Urinary bladder (tissue), 4 donors: ENCODE measurements at places on chromosomes 5 and 9.

GRCh38 chr9:94821098-94821887, 94.8 kb downstream of the AOPEP start:
- no peak for DNase-seq

- no peak for DNase-seq
Measured at GRCh38 chr9:18256568-18256967, 217.4 kb upstream of the ADAMTSL1 start.

DNA sequence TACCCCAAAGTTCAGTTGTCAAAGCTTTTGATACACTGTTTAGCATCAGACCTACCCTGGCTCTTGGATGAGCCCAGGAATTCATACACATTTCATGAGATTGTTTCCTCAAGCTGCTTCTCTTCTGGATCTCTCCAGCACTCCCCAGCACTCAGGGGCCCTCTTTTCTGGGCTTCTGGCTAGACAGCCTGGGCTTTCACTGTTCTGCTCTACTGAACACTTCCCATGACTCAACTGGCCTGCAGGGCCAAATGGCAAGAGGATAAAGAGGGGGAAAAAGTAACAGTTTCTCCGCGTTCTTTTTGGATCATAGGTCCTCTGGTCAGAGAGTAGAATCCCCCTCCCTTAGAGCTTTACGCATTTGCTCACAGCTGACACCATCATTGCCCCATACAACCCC, 20.9 kb upstream of the LURAP1L start:
- no peak for DNase-seq

GRCh38 chr9:106596984-106597383, 266.0 kb upstream of the ZNF462 start:
- DNase-seq = no peak

- DNase-seq = no peak
Measured at GRCh38 chr5:80930940-80931339, 29.2 kb upstream of the RASGRF2 start.

DNA sequence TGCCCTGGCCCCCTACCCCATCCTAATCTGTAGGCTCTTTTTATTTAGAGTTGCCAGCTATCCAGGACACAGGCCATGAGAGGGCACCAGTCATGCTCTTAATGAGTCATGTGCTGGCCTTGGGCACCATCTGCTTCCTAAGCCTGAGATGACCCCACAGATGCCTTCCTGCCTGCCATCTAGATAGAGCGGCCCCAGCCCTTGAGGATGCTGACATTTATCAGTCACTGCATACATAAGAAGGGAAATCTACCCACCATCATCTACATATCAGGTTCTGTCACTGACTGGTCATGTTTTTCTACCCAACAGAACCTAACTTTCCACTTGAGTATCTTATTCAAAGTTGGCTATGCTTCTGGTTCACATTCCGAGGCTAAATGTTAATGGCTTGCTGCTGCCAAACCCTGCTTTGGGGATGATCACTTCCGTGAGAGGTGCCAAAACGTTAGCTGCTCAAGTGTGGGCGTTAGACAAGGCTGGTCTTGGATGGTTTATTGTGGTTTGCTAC, 49.9 kb upstream of the TTC23L start:
- DNase-seq = no peak

- no peak for DNase-seq
Measured at GRCh38 chr9:109473329-109473728, 24.8 kb downstream of the PTPN3 start.

DNA sequence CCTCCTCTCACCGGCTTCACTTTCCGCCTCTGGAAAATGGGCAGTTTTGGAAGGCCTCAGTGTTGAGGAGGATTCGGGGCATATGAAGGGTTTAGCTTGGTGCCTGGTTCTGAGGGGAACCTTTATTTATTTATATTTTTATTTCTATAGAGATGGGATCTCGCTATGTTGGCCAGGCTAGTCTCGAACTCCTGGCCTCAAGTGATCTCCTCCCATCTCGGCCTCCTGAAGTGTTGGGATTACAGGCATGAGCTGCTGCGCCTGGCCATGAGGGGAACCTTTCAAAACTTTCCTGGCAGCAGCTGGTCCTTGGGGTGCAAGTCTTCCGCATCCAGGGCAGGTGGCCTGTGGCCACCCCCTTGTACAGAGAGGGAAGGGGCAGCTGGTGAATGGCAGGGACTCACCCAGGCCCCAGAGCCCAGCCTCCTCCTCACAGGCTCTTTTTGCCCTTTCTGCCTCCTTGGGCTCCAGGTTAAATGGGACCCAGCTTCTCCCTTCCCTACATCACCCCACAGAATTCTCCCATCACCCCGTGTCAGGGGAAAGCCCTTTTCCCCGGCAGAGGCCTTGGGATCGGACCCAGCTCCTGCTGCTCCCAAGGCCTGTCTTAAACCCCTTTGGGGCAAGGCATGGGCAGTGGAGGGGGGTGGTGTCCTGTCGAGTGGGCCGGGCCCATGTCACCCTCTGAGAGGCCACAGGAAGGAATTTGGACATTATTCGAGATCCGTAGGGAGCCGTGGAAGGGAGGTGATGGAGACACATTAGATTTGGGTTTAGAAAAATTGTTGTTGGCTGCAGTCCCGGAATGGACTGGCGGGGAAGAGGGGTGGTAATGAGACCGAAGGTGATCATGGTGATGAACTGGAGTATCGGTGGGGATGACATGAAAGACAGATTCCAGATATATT, 5.9 kb downstream of the NCS1 start:
- DNase-seq = no peak

DNA sequence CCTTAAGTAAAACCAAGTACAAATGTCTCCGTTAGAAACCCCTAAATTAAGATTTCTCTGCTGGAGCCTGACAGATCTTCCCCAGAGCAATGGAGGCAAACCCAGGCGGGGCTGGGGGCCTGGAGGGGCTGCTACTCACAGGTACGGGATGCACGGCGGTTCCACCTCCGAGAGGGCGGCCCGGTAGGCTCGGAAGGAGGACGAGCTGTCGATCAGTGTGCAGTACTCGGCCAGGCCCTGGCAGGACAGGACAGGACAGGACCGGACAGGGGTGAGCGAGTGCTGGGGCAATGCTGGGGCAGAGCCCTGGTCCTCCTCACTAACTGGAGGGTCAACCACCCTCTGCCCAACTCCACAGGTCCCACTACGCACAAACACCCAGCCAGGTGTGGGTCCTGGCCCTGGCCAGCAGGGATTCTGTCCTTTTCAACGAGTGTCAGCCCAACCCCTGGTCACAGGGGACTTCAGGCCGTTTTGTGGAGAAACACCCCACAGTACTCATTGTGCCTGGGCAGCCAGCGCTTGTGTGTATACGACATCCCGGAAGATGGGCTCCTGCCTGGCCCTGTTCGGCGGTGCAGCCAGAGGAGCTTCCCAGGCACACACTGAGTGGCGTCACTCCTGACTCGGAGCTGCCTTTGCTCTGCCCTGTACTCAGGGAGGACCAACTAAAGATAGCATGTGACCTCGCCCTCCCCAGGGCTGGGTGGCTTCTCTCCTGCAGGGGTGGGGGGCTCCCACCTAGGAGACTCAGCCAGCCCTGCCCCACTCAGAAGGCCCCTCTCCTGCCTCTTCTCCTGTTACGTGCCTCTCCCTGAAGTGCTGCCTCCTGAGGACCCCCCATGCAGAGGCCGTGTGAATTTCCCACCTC, 37.4 kb downstream of the PRRT1B start:
- no peak for DNase-seq

DNA sequence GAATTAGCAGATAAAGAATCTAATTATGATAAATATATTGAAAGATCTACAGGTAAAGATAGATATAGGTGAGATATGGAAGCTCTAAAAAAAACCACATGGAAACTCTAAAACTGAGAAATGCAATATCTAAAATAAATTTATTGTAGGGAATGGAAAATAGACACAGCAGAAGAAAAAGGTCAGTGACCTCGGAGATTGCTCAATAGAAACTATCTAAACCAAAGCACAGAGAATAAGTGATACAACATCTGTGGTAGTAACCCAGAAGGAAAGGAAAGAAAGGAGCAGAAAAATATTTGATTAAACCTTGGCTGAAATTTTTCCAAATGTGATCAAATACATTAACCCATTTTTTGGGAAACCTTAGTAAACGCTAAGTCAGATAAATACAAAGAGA, 43.1 kb upstream of the GLIPR2 start:
- DNase-seq = no peak

DNA sequence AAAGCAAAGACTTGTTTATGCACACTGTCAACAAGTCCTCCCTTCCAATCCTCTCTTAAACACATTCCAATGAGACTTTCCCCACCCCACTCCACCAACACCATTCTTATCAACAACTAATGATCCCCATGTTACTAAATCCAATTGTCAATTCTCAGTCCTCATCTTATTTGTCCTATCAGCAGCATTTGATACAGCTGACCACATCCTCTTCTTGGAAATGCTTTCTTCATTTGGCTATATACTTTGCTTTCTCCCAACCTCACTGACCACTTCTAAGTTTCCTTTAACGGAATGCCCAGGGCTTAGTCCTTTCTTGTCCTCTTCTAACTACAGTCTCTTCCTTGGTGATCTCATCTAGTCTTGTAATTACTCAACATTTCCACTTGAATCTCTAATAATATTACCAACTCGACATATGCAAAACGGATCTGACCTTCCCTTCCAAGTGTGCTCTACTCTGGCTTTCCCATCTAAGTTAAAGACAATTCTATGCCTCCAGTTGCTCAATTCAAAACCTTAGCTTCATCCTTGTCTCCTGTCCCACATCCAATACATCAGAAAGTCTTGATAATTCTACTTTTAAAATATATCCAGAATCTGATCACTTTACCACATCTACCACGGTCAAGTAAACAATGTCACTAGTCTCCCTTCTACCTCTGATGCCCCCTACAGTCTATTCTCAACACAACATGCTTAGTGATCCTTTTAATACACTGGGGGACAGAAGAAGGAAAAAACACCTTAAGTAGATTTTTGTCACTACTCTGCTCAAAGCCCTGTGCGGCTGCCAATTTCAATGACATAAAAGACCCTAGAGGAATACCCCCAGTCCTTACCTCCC, 25.5 kb downstream of the AGTPBP1 start:
- no peak for DNase-seq

GRCh38 chr9:99579964-99580363, 241.7 kb upstream of the NR4A3 start:
- DNase-seq = no peak

GRCh38 chr5:132746954-132747615, at the start of gene CCNI2:
Gene CCNI2 (plus strand): TSS chr5:132747426. CDS start chr5:132747496, 70 bp downstream.
- DNase-seq = no peak

- no peak for DNase-seq
Measured at GRCh38 chr5:157172403-157172802, 6.3 kb upstream of the GARIN3 start.

- DNase-seq = no peak
Measured at GRCh38 chr5:60444661-60445360, 255.2 kb downstream of the DEPDC1B start.

DNA sequence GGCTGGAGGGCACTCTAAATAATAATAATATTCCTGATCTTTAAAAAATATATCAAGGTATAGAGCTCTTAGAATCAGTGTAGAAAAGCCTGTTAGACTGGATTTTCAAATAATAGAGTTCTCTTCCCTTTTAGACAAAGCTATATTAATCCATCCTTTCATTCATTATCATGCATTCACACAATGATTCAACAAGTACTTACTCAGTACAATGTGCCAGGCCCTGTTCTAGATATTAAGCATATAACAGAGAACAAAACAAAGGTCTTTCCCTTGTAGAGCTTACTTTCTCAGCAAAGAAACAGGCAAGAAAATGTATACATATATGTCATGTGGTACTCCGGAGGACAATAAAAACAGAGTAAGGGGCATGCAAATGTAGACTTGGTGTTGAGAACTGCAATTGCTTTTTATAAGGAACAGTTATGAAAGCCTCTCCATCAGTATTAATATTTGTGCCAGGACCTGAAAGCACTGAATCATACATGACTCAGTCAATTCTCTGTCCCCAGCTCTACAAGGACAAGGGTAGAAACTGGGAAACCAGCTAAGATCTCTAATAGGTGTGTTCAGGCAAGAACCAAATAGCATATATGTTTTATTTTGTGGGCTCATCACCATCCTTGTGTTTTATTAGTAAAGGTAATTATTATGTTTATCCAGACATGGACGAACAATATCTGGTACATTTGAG, 72.2 kb downstream of the PIP5K1B start:
- DNase-seq = no peak

GRCh38 chr9:35669331-35670145, 4.2 kb upstream of the CA9 start:
- DNase-seq = no peak

GRCh38 chr5:100623719-100624118, 88.5 kb downstream of the FAM174A start:
- DNase-seq = no peak

- no peak for DNase-seq
Measured at GRCh38 chr5:126103868-126104267, 319.3 kb upstream of the GRAMD2B start.

GRCh38 chr9:35826071-35826701, 2.3 kb downstream of the FAM221B start:
- no peak for DNase-seq

DNA sequence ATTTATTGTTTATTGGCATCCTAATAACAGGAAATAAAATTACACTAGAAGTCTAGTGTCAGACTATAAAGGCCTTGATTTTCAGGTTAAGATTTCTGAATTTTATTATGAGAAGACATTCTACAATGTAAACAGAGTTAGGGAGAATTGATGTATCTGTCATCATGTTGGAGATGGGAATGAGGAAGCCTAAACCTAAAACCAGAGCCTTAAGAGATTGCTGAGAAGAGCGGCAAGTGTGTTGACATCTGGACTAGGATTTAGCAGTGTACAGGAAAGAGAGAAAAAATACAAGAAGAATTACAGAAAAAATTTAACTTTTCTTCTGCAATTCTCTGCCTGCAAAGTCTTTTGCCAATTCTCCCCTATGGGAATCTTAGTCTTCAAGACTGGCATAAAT, 525.5 kb downstream of the NR2F1-AS1 start:
- DNase-seq = no peak

- no peak for DNase-seq
Measured at GRCh38 chr9:2616692-2617377, 4.8 kb upstream of the VLDLR start.

DNA sequence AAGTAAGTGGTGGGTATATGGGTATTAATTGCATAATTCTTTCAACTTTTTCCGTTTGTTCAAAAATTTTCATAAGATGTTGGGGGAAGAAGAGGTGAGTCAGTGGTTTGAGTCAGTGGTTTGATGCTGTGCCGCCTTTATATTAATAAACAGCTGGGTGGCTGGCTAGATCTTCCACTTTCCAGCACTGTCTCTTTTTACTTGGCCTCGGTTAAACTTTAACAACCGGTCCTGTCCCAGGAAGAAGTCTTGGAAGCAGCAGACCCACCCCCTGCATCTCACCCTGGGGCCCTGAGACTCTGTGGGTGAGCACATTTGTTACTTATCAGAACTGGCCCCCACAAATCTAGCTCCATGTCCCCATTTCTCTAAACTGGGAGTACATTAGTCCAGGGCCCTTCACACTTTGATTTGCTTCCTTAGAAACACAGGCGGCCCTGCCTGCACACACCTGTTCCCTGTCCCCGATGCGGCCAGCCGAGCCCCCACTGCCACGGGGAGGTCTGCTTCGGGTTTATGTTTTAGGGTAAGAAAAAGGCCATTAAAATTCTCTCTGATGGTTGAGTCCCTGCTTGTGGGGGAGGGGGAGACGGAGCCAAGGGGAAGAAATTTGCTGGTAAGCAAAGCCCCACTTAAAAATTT, 90.7 kb downstream of the PTCH1 start:
- no peak for DNase-seq
